Activated CD4-positive, alpha-beta T cell treated with anti-CD3 and anti-CD28 coated beads, Interleukin-2, amount 50 U/mL, for 1 hour (primary cell): ENCODE measurements at places on chromosomes 12 and 14.

DNA sequence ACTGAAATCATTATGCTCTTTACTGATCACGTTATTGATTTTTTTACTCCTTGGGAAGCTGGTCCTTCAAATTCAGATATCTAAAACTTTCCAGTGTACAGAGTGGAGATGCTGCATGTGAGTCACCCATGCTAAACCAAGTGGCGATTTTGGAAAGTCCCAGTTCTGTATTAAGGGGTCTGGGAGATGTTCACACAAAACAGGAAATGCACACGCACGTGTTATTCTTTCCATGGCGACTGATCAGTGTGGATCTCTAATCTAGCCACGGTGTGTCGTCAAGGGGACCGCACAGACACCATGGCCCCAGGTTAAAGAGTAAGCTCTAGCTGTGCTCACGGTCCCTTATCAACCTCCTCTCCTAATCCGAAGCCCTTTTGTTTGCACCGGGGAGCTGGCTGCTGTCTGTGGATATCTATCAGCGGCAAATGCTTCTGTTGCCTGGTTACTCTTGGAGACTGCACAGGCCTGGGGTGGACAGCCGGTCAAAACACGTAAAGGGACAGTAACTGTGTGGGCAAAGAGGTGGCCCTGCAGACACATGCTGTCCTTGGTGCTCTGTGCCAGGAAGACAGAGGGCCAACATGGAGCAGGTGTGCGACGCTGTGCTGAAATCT, 96.6 kb downstream of the RIMBP2 start:
- DNase-seq, result no peak

DNA sequence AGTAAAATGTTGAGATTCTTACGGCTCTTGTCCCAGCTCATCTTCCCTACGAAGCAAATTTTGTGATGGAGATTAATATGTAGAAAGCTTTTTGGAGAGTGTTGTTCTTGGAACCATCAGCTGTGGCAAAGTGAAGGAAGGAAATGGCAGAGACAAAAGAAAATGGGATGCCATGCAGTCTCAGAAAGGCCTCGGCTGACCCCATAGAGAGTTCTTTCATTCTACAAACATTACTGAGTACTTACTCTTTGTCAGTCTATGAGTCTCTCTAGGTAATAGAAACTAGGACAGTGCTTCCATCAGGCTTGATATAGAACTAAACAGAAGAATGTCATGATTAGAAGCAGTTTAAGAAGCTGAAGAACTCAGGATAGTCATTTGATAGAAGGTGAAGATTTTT, 134.1 kb downstream of the PLEKHA5 start:
- DNase-seq, result no peak

- DNase-seq, result no peak
Measured at GRCh38 chr12:6238875-6239274, 38.7 kb downstream of the CD9 start.

DNA sequence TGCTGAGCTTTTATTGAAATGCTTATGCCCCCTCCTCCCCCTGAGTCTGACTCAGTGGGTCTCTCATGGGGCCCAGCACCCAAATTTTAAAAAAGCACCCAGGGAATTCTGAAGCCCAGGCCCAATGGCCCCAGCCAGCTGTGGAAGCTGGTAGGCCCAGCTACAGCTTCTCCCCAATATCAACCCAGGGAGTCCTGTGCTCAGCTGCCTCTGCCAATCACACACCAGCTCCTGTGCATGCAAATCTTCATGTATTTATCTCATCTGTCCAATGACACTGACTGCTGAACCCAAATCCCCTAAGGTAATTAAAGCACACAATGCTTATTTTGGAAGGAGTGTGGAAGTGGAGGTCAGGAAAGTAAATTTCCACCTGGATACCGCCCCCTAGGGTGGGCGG, 76.3 kb downstream of the CCDC88C start:
- DNase-seq, result no peak

DNA sequence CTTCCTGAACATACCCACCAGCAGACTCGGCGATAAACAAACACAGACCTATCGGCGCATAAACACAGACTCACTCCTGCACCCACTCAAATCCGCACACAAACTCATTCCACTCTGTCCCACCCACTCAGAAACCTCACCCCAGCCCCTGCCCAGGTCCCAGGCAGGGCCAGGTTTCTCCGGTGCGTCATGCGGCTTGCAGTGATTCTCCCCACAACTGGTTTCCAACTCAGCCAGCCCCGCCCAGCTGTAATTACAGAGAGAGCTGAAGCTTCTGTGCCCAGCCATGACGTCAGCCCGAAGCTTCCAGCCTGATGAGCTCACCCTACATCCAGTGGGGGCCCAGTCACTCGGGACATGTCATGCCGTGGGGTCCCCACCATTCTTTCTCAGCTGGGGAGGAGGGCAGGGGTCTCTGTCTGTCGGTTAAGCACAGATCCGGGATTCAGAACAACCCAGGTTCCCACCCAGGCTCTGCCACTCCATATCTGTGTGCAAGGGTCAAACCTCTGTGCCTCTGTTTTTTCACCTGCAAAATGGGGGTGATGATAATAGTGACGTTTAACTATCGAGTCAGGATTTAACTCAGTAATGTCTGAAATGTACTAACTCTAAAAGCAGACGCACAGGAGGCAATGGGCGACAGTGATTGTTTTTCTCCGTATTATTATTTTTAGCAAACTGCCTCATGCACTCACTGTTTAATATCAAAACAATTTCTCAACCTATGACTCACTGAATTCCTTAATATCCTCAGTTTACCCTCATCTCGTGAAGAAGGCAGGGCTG, 2.3 kb upstream of the HSPB8 start:
- no peak for DNase-seq

DNA sequence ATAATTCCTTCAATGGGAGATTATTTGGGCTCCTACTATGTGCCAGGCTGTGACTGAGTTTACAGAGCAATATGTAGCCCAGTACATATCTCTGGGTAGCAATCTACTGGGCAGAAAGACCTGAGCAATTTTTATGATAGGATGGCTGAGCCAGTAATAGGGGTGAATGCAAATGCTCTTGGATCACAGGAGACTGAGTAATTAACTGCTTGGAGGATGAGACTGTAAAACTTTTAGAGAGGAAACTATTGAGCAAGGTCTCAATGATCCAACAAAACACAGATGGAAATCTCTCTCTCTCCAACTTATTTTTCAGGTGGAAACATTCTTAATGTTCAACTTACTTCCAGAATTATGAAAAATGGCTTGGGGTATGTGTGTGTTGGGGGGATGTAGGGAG, 402.2 kb downstream of the AEBP2 start:
- DNase-seq, result no peak

- no peak for DNase-seq
Measured at GRCh38 chr14:26394150-26394810, 203.6 kb downstream of the NOVA1 start.

DNA sequence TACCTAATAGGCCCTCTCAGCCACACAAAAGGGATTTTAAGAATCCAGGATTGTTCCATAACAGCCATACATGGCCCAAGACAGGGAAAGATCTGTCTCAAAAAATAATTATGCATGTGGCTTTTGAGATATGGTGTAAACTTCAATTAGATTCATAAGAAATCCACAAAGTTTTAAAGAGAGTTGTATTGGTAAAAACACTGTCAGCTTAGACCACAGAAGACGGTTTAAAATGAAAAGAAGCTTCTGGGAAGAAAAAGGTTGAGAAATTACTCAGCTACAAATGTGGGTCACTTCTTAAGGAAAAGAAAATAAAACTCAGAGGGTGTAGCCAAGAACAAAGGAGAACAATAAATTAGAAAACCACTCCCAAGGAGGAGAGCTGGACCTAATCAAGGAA, 191.4 kb downstream of the KIF26A start:
- no peak for DNase-seq

- no peak for DNase-seq
Measured at GRCh38 chr14:72924337-72924736, 1.9 kb upstream of the DCAF4 start.

- no peak for DNase-seq
Measured at GRCh38 chr14:22753586-22753985, 12.9 kb upstream of the OXA1L start.

DNA sequence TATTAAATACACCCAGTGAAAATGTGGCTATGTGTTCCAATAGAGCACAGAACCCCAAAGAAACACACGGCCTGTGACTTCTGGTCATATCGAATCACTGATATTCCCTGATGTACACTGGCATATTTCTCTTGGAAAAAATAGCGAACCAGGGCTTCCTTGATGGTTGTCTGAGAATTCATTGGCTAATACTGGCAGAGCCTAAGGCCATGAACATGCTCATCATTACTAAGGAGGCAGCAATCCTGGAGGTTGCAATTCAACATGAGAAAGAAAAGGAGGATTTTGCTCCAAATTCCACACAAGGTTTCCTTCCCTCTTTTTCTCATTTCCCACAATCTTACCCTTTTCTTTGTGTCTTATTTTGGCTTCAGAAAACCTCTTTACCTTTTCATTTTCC, 212.9 kb upstream of the HMGA2 start:
- DNase-seq, result no peak

DNA sequence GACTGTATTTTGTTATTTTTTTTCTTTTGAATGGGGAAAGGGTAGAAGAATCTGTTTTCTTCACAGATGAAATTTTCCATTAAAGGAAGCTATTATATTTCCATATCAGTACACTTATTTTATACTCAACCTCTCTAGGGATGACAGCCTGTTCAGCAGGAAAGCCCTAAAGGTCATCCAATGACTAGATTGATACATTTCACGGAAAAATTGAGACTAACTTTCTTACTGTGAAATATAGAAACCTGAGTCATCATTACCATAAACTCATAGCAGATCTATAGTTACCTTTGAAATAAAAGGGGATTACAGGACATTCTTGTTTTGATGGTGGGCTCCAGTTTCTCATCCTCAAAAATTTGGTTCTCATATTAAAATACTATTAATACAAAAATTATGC, 36.1 kb upstream of the PTCSC3 start:
- no peak for DNase-seq

DNA sequence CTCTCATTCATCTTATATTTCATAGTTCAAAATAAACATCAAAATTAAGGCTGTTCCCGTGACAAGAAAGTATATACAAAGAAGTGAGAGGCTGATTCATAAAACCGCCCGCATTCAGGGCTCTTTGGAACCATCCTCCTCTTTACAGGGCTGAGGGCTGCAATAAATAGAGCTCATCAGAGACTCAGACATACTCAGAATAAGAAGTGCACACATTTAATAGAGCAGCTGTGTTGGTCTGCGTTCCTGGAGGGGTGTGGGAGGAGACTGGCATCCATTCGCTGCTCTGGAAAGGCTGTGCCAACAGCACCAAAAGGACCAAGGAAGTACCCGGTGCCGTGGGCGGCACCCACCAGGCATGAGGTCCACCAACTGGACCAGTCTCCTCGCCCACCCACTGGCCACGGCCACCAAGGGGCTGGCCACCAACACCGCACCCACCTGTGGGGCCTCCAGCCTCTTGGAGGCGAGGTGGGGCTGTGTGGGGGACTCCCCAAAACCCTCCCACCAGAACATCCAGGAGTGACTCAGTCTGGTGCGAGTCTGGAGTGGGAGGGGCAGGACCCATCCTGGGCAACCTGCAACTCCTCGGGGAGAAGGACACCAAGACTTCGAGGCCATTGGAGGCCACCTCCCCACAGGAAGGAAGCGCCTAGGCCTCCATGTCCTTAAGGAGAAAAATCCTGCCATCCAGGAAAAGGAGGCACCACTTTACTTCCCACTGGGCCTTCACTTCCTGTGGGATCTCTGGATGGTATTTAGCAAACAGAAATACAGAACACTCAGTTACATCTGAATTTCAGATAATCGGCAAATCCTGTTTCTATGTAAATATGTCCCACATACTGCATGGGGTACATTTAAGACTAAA, 32.7 kb downstream of the VCPKMT start:
- peak; percentile 39 for DNase-seq

GRCh38 chr12:24073170-24073810, 123.8 kb upstream of the SOX5 start:
- no peak for DNase-seq

DNA sequence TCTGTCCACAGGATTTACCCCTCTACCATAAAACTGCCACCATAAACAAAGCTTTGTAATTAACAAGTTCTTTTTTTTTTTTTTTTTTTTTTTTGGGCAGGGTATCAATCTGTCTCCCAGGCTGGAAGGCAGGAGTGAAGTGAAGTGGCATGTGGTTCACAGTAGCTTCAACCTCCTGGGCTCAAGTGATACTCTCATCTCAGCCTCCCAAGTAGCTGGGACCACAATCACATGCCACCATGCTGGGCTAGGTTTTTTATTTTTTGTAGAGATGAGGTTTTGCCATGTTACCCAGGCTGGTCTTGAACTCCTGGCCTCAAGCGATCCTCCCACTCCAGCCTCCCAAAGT, 61.1 kb upstream of the NUDT4 start:
- no peak for DNase-seq

- DNase-seq, result peak; percentile 41
Measured at GRCh38 chr12:54419088-54419887, at the start of gene ITGA5. TSS of gene ITGA5 (minus strand) at chr12:54419266. CDS start at chr12:54419198, 68 bp downstream.

GRCh38 chr12:110922652-110923051, 2.3 kb upstream of the MYL2 start:
- no peak for DNase-seq

GRCh38 chr12:29223426-29223825, 74.3 kb downstream of the FAR2 start:
- no peak for DNase-seq

DNA sequence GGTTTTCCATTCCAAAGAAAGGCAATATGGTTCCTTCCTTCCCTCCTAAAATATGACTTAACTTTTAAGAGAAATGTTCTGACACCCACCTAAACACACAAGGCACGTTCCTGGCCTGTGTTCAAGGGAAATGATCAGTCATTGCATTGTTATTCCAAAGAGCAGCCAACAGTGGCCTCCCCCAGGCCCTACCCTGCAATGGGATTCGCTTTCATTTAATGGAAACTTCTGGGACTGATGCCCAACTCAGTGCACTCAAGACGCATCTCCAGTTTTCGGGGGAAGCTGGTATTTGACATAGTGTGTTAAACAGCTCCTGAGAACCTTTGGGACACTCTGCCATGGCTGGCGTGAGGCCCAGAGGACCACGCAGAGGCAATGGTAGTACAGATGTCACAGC, 65.9 kb downstream of the DDX51 start:
- DNase-seq, result no peak

DNA sequence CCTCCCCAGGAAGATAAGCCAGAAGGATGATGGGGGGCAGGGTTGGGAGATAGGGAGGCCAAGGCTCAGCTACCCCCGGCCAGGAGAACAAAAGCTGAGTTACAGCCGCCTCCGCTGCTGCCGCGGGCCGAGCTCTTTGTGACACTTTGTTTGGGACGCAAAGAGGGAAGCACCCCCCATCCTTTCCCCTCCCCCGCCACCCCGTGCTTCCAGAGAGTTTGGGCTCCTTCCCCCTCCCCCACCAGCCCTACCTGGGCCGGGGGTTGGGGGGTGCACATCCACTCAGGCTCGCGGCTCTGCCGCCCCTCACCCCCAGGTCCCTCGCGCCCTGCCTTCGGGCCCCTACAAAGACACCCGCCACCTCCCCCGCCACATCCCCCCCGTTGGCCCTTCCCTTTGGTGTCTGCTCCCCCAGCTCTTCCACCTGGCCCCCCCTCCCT, 799 bp downstream of the ZNF219 start:
- no peak for DNase-seq

DNA sequence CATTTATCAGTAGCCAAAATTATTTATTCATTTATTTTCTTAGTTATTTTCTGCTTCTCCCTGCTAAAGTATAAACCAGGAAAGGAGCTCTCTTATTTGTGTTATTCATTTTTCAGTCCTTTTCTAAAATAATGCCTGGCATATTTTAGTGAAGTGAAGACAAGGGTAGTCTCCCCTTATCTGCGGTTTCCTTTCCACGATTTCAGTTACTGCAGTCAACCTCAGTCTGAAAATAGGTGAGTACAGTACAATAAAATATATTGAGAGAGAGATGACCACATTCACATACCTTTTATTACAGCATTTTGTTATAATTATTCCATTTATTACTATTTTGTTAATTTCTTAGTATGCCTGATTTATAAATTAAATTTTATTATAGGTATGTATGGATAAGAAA, 57.6 kb downstream of the GPR137C start:
- DNase-seq, result no peak
